ENCODE measurements at places on chromosomes 7 and 10.

- H3K27me3 ChIP-seq = no peaks in the 10 kb centered on the region
- no peak overlapping the region for H3K4me3 ChIP-seq
- no peak for DNase-seq
These were observed 64.9 kb downstream of the USP6NL start for GRCh38 chr10:11546581-11546980.

DNA sequence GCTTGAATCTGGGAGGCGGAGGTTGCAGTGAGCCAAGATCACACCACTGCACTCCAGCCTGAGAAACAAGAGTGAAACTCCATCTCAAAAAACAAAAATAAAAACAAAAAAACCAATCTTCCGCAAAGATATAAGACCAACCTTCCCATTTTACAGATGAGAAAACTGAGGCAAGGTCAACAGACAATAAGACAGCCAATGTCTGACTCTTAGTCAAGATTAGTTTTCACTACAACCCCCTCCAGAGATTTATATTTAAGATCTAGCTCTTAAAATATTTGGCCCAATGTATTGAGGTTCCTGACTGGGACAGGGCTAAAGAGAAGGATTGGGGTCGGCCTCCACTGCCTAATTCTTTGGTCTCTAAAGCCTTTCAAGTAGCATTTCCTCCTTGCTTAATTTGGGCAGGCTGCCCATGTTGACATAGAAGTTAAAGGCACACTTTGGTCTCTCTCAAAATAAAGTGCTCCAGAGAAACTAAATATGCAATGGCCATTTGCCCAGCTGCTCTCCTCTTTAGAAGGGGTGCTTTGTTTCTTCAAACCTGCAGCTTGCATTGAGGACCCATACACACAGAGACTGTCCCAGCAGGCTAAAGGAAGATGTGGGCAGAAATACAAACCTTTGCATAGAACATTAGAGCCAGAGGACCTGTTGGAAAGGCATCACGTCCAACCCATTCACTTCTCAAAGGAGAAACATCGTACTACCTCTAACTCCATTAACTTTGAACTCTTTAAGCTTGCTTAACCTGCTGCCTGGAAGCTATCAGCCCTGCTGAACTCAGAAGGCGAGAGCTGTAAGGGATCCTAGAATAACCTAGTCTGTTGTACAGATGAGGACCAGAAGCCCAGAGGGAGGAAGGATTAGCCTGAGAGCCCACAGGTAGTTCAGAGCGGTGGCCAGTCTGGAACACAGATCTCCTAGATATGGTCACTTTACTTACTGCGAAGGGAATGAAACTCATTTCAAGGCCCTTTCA is 3.9 kb downstream of the TECTB start:
- no peak overlapping the region for H3K4me3 ChIP-seq
- H3K4me1 ChIP-seq = peaks cover 79% of the 10 kb centered on the region
- DNase-seq = peak; percentile 76
- H3K36me3 ChIP-seq = no peaks in the 10 kb centered on the region

DNA sequence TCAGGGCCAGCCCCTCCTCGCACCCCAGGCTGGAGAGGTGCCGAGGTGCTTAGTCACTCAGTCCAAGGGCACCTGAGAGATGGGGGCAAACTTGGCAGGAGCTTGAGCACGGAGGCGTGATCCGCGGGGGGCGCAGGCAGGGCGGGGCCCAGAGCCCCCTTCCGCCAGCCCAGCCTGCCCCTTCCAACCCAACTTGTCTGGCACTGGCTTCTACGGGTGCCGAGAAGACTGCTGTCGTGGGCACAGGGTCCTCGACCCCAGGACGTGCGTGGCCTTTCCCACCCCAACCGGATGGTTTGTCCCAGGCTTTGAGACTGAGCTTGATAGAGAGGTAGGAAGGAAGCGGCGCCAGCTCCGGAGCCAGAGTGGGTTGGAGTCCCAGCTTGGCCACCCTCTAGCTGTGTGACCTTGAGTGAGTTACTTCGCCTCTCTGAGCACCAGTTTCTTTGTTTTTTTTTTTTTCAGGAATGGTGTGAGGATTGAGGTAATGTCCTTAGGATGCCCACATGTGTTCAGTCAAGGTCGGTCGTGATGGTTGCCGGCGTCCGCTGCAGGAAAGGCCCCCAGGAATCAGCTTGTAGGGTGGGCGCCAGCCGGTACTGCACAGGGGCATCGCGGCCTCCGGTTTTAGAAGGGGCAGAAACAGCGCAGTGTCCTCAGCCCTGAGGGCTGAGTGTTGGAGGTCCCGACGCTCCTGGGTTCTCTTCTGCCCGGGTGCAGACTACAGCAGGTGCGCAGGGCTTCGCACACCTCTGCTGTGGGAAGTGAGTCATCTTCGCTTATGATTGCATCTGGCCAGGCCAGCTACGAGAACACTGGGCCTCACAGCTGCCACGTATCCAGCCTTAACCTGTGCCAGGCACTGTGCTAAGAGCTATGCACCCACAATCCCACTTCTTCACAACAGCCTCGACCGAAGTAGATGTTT is 28.6 kb upstream of the VAX1 start:
- H3K27ac ChIP-seq = no peak overlapping the region
- H3K4me1 ChIP-seq = peaks cover 17% of the 10 kb centered on the region
- H3K27me3 ChIP-seq = peaks cover 88% of the 10 kb centered on the region
- H3K36me3 ChIP-seq = no peaks in the 10 kb centered on the region
- DNase-seq = no peak
- no peak overlapping the region for H3K4me3 ChIP-seq

DNA sequence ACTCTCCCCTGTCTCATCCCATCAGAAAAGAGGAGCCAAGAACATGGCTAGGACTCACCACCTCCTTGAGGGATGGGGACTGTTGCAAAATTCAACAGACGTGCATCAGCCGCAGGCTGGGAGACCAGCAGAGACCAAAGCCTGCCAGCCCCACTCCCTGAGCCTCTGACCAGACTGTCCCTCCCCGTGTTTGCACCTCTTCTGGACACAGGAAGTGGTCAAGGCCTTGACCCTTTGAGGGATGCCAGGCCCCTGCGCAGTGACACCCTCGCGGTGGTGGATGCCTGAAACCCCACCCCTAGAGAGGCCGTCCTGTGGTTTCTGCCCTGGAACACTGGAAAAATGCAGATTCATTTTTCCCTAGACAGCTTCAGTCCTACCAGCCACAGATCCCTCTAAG is 128.4 kb upstream of the TCF7L2 start:
- peak; percentile 59 for DNase-seq
- H3K4me3 ChIP-seq = no peak overlapping the region
- H3K27me3 ChIP-seq = no peaks in the 10 kb centered on the region
- H3K4me1 ChIP-seq = peaks cover 30% of the 10 kb centered on the region
- H3K36me3 ChIP-seq = no peaks in the 10 kb centered on the region

- H3K4me3 ChIP-seq = no peak overlapping the region
- DNase-seq = peak; percentile 49
- peak overlapping the region; percentile 24 for H3K27ac ChIP-seq
- H3K4me1 ChIP-seq = peaks cover 51% of the 10 kb centered on the region
- no peaks in the 10 kb centered on the region for H3K36me3 ChIP-seq
These were observed 209.1 kb downstream of the CCSER2 start for GRCh38 chr10:84537447-84537931.

GRCh38 chr10:127755753-127756152 is 18.8 kb downstream of the FOXI2 start:
- H3K36me3 ChIP-seq = no peaks in the 10 kb centered on the region
- DNase-seq = no peak
- no peak overlapping the region for H3K4me3 ChIP-seq
- H3K27ac ChIP-seq = no peak overlapping the region
- no peaks in the 10 kb centered on the region for H3K27me3 ChIP-seq

GRCh38 chr10:67261300-67261797 is 335.5 kb downstream of the LRRTM3 start:
- no peak for DNase-seq
- no peak overlapping the region for H3K4me3 ChIP-seq
- H3K4me1 ChIP-seq = peaks cover 7% of the 10 kb centered on the region
- H3K27me3 ChIP-seq = no peaks in the 10 kb centered on the region

GRCh38 chr7:73737491-73738219 is 947 bp downstream of the ABHD11 start:
- peak overlapping the region; percentile 92 for H3K4me3 ChIP-seq
- H3K27me3 ChIP-seq = no peaks in the 10 kb centered on the region
- DNase-seq = no peak
- peaks cover 9% of the 10 kb centered on the region for H3K36me3 ChIP-seq

- no peak overlapping the region for H3K4me3 ChIP-seq
- no peaks in the 10 kb centered on the region for H3K4me1 ChIP-seq
- no peaks in the 10 kb centered on the region for H3K27me3 ChIP-seq
- DNase-seq = no peak
These were observed 184.7 kb upstream of the KAT6B start for GRCh38 chr10:74641659-74642058.

- no peaks in the 10 kb centered on the region for H3K27me3 ChIP-seq
- H3K27ac ChIP-seq = no peak overlapping the region
- H3K4me1 ChIP-seq = no peaks in the 10 kb centered on the region
These were observed 431.3 kb upstream of the ETV1 start for GRCh38 chr7:14420768-14421167.

DNA sequence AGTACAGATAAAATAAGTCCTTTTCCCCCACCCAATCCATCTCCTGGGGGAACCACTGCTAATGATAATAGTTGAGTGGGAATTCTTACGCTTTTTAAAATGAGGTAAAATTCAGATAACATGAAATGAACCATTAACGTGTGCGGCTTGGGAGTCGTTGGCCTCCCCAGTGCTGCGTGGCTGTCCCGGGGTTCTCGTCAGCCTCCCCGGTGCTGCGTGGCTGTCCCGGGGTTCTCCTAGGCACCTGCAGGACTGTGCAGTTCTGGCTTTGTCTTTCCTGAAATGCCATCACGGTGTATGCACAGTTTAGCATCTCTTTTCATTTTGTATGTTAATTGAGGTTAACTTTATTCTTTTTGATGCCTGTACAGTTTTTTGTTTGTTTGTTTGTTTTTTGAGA is 13.5 kb downstream of the SUN1 start:
- no peaks in the 10 kb centered on the region for H3K4me1 ChIP-seq
- DNase-seq = no peak
- H3K36me3 ChIP-seq = peaks cover 48% of the 10 kb centered on the region
- H3K27me3 ChIP-seq = no peaks in the 10 kb centered on the region

- peaks cover 16% of the 10 kb centered on the region for H3K4me1 ChIP-seq
- no peak for DNase-seq
- no peaks in the 10 kb centered on the region for H3K27me3 ChIP-seq
- no peak overlapping the region for H3K4me3 ChIP-seq
- H3K36me3 ChIP-seq = no peaks in the 10 kb centered on the region
These were observed 34.4 kb upstream of the AGR3 start for GRCh38 chr7:16916105-16916639.

- no peak for DNase-seq
- no peaks in the 10 kb centered on the region for H3K4me1 ChIP-seq
- no peaks in the 10 kb centered on the region for H3K27me3 ChIP-seq
These were observed 341.1 kb downstream of the GRID1 start for GRCh38 chr10:86025509-86025908.

- H3K4me3 ChIP-seq = no peak overlapping the region
- no peaks in the 10 kb centered on the region for H3K36me3 ChIP-seq
- DNase-seq = no peak
- H3K4me1 ChIP-seq = no peaks in the 10 kb centered on the region
These were observed 112.2 kb downstream of the MGMT start for GRCh38 chr10:129579228-129579627.

DNA sequence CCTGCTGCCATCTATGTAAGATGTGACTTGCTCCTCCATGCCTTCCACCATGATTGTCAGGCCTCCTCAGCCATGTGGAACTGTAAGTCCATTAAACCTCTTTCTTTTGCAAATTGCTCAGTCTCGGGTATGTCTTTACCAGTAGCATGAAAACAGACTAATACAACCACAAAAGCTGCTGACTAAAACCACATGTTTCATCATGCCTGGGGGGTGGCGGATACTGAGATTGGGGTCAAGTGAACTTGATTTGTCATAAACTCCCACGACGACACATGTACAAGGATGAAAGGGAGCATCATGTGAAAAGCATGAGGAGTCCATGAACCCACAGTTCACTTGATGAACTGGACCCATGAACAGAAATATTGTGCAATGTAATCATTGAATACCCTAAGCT is 134.9 kb upstream of the ANK3 start:
- no peak overlapping the region for H3K4me3 ChIP-seq
- no peak for DNase-seq
- H3K4me1 ChIP-seq = no peaks in the 10 kb centered on the region
- H3K27me3 ChIP-seq = no peaks in the 10 kb centered on the region
- H3K27ac ChIP-seq = no peak overlapping the region

DNA sequence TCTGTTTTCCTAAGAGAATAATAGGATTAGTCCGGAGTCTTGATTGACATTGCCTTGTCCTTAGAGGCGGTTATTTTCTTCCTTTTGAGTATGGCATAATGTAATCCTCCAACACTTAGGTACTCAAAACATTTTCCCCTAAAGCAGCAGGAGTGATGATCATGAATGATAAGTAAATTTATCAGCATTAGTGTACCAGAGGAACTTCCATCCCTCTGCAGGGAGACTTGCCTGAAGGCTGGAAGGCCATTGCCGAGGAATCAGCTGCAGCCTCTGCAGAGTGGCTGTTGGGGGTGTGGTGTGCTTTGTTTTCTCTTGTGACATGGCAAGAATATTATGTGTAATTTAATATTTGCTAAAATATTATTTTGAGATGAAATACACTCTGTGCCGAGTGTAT is 56.8 kb downstream of the RAB11FIP2 start:
- no peak overlapping the region for H3K27ac ChIP-seq
- no peak for DNase-seq
- no peak overlapping the region for H3K4me3 ChIP-seq
- no peaks in the 10 kb centered on the region for H3K4me1 ChIP-seq
- H3K27me3 ChIP-seq = no peaks in the 10 kb centered on the region
- H3K36me3 ChIP-seq = no peaks in the 10 kb centered on the region

- no peak for DNase-seq
- peaks cover 5% of the 10 kb centered on the region for H3K36me3 ChIP-seq
- no peaks in the 10 kb centered on the region for H3K27me3 ChIP-seq
These were observed 119.6 kb upstream of the AFAP1L2 start for GRCh38 chr10:114523876-114524275.

GRCh38 chr7:32501522-32501921 is 6.2 kb downstream of the AVL9 start:
- no peaks in the 10 kb centered on the region for H3K36me3 ChIP-seq
- no peaks in the 10 kb centered on the region for H3K27me3 ChIP-seq
- DNase-seq = peak; percentile 49
- peak overlapping the region; percentile 6 for H3K27ac ChIP-seq
- H3K4me1 ChIP-seq = peaks cover 49% of the 10 kb centered on the region

DNA sequence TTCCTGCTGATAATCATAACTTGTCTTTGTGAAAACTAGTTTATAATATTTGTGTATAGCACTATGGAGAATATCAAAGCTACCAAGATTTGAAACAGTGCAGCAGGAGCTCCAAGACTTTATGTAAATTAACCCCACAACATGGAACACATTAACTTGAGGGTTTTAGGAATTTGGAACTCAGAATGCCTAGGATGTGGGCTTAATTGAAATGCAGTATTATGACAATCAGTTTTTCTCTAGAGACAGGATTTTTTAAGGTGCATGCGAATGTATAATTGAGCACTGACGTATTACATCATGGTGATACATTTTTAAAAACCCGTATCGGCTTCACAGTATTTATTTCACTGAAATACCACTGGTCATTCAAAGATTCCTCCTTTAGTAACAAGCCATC is 313.1 kb upstream of the DGKB start:
- no peaks in the 10 kb centered on the region for H3K4me1 ChIP-seq
- no peak for DNase-seq
- H3K27me3 ChIP-seq = no peaks in the 10 kb centered on the region
- H3K27ac ChIP-seq = no peak overlapping the region
- no peak overlapping the region for H3K4me3 ChIP-seq
- H3K36me3 ChIP-seq = no peaks in the 10 kb centered on the region

- no peaks in the 10 kb centered on the region for H3K36me3 ChIP-seq
- no peak overlapping the region for H3K4me3 ChIP-seq
- H3K27me3 ChIP-seq = peaks cover 21% of the 10 kb centered on the region
- H3K4me1 ChIP-seq = no peaks in the 10 kb centered on the region
These were observed 128.9 kb downstream of the CELF2 start for GRCh38 chr10:11146402-11147171.

Measured in HepG2 (cell line).